ENCODE measurements at places on chromosomes 16 and 17. TPM values are rescaled to one million over a fixed set of nuclear protein-coding genes. Genes with fewer than 3 reads are reported as not detected.

Gene HID1
- 103 TPM for total RNA-seq

Gene PRSS27
- total RNA-seq = not detected

Gene PRPSAP1
- total RNA-seq = 16.1 TPM

Gene KRT12
- total RNA-seq = not detected

DNA sequence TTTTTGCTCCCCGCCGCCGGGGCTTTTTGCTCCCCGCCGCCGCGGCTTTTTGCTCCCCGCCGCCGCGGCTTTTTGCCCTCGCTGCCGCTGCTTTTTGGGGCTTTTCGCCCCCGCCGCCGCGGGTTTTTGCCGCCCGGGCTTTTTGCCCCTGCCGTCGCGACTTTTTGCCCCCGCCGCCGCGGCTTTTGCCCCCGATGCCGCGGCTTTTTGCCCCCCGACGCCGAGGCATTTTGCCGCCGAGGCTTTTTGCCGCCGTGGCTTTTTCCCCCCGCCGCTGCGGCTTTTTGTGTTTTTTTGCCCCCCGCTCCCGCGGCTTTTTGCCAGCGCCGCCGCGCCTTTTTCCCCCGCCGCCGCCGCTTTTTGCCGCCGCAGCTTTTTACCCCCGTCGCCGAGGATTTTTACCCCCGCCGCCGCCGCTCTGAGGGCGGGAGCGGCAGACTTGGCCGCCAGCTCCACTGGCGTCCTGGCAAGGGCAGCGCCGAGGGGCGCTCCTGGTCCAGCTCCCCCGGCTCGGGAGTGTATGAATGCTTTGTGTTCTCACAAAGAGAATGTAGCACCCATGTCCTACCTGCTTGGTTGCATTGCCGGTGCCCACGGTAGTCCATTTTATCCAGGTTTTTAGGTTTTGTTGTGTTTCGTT is 151.7 kb downstream of the KCNJ18 start:
- H3K36me3 ChIP-seq = no peaks in the 10 kb centered on the region
- DNase-seq = no peak
- H3K4me1 ChIP-seq = no peaks in the 10 kb centered on the region
- no peak overlapping the region for H3K27ac ChIP-seq

DNA sequence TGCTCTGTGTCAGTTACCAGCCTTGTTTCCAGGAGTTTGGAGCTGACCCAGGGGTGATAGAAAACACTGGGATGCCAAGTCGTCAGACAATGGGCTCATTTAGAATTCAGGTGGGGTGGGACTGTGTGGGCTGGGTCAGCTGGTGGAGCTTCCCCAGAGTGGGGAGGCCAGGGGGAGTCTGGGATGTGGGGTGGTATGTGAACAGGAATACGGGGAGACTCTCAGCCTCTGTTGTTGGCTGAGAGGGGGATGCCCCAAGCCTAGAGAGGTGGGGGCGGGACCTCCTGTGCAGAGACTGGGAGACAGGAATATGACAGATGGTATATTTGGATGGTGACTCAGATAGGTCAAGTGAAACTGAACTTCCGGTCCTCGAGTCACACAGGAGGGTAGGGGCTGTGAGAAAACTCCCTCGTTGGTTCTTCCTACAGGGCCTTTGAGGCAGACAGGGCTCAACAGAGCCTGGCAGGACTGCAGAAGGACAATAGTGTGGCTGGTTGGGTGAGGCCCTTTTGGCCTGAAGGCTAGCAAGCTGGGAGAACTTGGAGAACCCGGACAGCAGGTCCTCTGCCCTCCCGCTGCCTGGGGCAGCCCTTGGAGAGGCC is 23.7 kb downstream of the CDH1 start:
- no peak overlapping the region for H3K4me3 ChIP-seq
- H3K4me1 ChIP-seq = no peaks in the 10 kb centered on the region
- no peak for DNase-seq
- H3K27ac ChIP-seq = no peak overlapping the region
- no peaks in the 10 kb centered on the region for H3K36me3 ChIP-seq
- H3K27me3 ChIP-seq = no peaks in the 10 kb centered on the region

- H3K4me1 ChIP-seq = peaks cover 6% of the 10 kb centered on the region
- no peaks in the 10 kb centered on the region for H3K27me3 ChIP-seq
- peak overlapping the region; percentile 58 for H3K27ac ChIP-seq
- H3K4me3 ChIP-seq = no peak overlapping the region
These were observed 35.1 kb upstream of the SNN start for GRCh38 chr16:11633113-11633512.

GRCh38 chr16:17018585-17018939 is 452.2 kb downstream of the XYLT1 start:
- no peaks in the 10 kb centered on the region for H3K27me3 ChIP-seq
- H3K4me3 ChIP-seq = no peak overlapping the region
- no peaks in the 10 kb centered on the region for H3K4me1 ChIP-seq
- no peak for DNase-seq
- H3K36me3 ChIP-seq = no peaks in the 10 kb centered on the region

GRCh38 chr17:47821424-47822391 is at the start of gene OSBPL7:
Gene OSBPL7, minus strand, starts transcription at chr17:47821794. Its CDS starts 1,516 bp downstream, at chr17:47820278.
- peak within 1 kb of the TSS; percentile 45 for H3K4me3 ChIP-seq
- peaks cover 12% of the 10 kb centered on the region for H3K4me1 ChIP-seq
- peak; percentile 86 for DNase-seq
- peaks cover 38% of the 10 kb centered on the region for H3K36me3 ChIP-seq
- peak within 1 kb of the TSS; percentile 59 for H3K27ac ChIP-seq

GRCh38 chr17:7478276-7479212 is 887 bp downstream of the ZBTB4 start:
- no peaks in the 10 kb centered on the region for H3K36me3 ChIP-seq
- peak; percentile 81 for DNase-seq
- H3K4me1 ChIP-seq = peaks cover 14% of the 10 kb centered on the region
- peak overlapping the region; percentile 100 for H3K4me3 ChIP-seq
- H3K27ac ChIP-seq = peak overlapping the region; percentile 100

DNA sequence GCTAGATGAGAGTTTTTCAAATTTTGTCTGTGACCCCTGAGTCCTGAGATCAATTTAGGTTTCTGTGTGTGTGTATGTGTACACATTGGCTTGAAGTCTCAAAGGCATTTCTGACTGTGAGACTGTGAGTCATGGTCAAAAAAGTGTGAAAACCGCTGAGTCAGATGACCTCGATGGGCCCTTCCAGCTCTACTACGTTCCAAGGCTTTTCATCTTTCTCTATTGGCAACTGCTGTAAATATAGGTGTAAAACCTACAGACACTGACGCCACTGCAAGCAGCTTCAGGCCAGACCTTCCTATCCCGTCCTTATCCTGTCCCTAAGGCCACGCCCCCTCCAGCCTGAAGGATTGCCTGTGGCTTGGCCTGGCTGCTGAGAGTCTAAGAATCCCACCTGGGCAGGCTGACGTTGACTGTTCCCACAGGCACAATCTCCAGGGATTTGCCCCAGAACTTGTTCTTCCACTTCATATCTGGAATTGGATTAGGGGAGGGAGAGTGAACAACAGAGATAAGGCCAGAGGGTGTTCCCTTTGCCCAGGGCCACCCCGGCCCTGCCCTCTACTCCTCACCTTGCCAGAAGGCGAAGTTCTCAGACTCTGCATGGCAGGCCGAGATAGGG is 11.3 kb downstream of the OSBPL7 start:
- no peaks in the 10 kb centered on the region for H3K27me3 ChIP-seq
- peaks cover 3% of the 10 kb centered on the region for H3K4me1 ChIP-seq
- H3K4me3 ChIP-seq = no peak overlapping the region
- H3K36me3 ChIP-seq = peaks cover 61% of the 10 kb centered on the region
- peak overlapping the region; percentile 68 for H3K27ac ChIP-seq

DNA sequence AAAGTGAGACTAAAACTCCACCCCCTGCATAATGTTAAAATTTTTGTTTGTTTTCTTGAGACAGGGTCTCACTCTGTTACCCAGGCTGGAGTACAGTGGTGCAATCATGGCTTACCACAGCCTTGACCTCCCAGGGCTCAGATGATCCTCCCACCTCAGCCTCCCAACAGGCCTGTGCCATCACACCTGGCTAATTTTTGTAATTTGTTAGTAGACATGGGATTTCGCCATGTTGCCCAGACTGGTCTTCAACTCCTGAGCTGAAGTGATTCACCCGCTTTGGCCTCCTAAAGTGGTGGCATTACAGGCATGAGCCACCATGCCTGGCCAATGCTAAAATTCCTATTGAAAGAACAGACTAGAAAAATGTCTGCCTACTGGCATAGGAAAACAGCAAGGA is 103.8 kb downstream of the TRIM37 start:
- H3K4me3 ChIP-seq = no peak overlapping the region
- no peaks in the 10 kb centered on the region for H3K4me1 ChIP-seq
- no peak for DNase-seq
- no peak overlapping the region for H3K27ac ChIP-seq

GRCh38 chr16:72873853-72874252 is 174.1 kb downstream of the ZFHX3 start:
- no peak for DNase-seq
- H3K36me3 ChIP-seq = no peaks in the 10 kb centered on the region
- no peak overlapping the region for H3K4me3 ChIP-seq
- no peaks in the 10 kb centered on the region for H3K27me3 ChIP-seq

Data from ascending aorta (tissue), 2 donors.